Cortex of kidney (tissue), 1 donor: ENCODE measurements at places on chromosomes 12 and 14.

GRCh38 chr14:67237591-67237990, 3.6 kb upstream of the PALS1 start:
- no peak for DNase-seq

GRCh38 chr12:113134071-113134470, 1.5 kb downstream of the RASAL1 start:
- no peak for DNase-seq

- DNase-seq = no peak
These were observed 915.8 kb downstream of the VRK1 start for GRCh38 chr14:97713023-97713422.

DNA sequence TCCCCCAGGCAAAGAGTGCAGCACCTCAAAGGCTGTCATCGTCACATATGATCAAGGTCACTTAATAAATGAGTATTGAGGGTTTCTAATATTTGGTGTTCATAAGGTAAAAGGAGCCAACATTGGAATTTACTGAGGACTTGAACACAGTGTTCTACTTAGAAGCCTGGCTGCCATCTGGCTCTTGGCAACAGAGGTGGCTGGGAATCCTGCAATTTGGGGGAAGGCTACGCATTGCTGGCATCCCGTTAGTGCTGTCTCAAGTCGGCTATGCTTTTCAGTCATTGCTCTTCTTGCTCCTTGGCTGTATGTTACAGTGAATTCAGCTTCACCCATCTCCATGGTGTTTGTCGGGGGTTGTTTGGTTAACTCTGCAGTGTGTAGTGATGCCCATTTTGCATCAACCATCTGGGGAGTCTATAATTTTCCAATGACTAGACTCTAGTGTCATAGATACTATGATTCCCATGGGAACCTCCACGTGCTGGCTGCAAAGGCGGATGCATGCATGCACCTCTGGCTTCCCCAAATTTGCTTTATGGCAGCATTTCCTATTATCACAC, 12.9 kb upstream of the SLC24A4 start:
- no peak for DNase-seq

DNA sequence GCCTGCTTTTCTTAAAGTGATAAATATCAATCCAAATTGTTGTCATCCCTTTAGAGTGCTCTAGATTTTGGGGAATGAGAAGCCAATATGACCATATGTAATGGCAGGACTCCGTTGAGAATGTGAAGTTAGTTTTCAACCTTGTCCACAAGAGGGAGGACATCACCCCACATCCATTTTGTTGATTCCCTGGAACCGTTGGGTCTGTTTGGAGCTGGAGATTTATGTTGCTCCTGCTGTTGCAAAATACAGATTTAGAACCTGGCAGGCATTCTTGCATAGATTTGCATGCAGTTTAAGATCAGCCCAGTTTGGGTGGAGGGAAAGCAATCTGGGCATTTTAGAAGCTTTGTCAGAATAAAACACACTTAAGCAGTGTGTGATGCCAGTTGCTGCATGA, 620.1 kb downstream of the NRXN3 start:
- DNase-seq = no peak

DNA sequence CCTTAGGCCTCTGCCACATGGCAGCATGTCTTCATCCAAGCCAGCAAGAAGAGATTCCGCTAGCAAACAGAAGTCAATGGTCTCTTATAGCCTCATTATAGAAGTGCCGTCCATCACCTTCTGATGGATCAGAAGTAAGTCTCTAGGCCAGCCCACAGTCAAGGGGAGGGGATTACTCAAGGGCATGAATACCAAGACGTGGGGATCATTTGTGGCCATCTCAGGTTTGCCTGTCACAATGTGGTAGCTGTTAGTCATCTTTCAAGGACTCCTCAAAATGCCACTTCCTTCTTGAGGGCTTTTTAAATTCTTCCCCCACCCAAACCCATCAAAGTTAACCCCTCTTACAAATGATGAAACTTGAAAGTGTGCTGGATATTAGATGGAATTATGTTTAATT, 8.1 kb upstream of the ADCY6 start:
- no peak for DNase-seq

GRCh38 chr12:131856366-131857097, 28.3 kb downstream of the MMP17 start:
- DNase-seq = no peak

DNA sequence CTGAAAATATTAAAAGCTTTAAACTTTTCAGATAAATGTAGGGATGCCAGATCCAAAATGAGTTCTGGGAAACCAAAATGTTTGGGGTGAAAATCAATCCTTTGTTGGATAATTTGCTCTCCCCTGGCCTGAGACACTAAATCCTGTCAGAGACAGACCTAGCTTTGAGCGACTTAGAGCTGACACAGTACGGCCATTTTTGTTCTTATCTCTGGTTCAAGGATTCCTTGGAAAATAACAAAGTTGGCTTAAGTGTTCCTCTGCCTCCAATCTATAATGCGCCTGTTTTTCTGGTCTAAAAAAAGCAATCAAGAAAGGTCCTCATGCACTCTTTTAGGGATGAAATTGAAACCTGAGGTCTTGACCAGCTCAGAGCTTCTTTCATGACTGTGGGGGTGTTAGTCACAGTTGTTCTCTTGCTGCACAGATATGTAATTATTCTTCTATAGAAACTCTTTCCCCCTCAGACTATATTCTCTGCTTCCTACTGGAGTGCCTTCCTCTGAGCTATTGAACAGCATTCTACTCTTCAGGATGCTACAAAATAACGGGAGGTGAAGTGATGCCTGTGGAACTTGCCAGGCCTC, 52.3 kb upstream of the EGLN3 start:
- DNase-seq = no peak

- DNase-seq = no peak
These were observed 41.2 kb downstream of the VEZT start for GRCh38 chr12:95258803-95259202.

GRCh38 chr12:55937981-55938380, 7.0 kb downstream of the DGKA start:
- no peak for DNase-seq

DNA sequence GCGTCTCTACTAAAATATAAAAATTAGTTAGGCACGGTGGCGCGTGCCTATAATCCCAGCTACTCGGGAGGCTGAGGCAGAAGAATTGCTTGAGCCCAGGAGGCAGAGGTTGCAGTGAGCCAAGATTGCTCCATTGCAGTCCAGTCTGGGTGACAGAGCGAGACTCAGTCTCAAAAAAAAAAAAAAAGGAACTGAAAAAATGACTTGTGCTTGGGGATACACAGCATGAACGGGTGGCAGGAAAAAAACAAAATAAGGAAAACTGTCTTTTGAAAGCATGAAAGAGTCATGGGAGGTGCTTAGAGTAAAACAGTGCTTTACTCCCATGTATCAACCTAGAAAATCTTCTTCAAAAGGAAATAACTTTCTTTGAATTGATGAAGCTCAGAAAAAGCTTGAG, 80.8 kb downstream of the TMTC1 start:
- DNase-seq = no peak

- DNase-seq = no peak
These were observed 27.7 kb upstream of the TMED10 start for GRCh38 chr14:75204116-75204515.

- DNase-seq = no peak
These were observed 70.9 kb downstream of the MON2 start for GRCh38 chr12:62537551-62537950.

DNA sequence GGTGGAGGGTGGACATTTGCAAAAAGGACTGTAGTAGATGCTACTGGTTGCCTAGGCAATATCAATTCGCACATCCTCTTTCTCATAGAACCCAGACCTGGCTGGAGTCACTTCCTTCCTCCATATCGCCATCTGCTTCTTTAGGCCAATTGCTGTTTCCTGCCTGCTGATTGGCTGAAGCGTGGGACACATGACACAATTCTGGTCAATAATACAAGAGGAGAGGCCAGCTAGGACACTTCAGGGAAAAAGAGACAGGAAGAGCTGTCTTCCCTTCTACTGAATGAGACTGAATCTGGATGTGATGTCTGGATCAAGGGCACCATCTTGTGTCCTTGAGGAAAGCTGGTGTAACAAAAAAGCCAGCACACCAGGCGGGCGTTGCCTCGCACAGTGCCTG, 53.8 kb downstream of the TRPV4 start:
- DNase-seq = no peak

DNA sequence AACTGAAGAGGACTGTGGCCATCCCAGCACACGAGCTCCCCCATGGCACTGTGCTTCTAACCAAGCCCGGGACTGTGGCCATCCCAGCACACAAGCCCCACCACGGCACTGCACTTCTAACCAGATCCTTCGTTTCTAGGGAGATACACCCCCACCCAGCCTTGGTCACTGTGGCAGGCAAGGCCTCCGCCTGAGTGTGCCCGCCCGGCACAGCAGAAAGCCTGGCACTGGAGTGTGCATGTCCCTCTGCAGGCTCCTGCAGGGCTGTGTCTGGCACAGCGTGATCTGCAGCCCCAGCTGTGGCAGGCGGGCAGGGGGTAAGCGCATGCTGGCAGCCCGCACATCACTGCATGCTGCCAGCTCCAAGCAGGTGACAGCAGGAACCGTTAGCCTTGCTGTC, 49.8 kb downstream of the CCDC85C start:
- no peak for DNase-seq

DNA sequence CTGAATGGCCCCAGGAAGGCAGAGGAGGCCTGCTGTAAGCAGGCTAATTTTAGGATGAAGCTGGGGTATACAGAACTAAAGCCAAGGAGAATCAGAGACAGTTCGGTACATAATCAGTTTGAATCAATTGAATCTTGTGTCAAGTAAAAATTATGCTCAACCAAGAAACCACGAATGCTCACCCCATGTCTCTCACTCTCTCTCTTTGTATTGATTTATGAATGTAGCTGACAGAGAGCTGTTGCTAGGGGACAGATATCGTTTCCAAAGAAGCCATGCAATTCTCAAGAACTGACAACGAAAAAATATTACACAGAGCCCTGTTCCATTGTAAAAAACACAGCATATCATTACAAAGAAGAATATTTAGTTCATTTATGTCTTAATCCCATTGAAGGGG, 151.1 kb upstream of the PKP2 start:
- no peak for DNase-seq

DNA sequence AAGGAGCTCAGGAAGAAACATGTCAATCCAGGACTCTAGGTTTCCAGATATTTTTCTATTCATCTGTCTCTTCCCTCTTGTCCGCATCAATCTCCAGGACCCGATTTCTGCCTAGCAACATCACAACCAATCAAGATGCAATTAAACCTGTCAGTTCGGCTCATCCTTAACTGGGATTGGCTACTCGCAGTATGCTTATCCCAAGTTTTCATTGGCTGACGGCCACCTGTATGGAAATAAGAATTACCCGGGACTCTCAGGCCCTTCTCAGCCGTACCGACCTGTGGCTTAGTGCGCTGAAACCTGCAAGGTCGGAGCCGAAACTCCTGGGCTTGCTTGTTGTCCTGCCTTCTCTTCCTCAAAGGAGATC, 20.4 kb upstream of the ATP5MC2 start:
- no peak for DNase-seq

GRCh38 chr12:80756875-80757274, 40.2 kb downstream of the MYF5 start:
- no peak for DNase-seq

DNA sequence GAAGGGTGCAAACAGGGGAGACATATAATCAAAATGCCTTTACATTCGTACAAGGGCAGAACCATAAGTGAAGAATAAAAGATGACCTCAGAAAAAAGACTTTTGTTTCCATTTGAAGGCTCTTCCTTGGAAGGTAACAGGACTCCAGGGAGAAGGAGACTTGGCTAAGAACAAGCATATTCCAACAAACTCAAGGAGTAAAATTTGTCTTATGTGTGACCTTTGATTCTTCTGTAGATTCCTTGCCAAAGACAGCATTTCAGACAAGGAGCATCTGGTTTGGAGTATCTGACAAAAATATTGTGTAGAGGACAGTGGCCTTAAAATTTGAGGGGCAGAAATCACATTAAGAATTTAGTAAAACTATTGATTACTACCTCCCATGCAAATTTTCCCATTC, 991.9 kb downstream of the FLRT2 start:
- DNase-seq = no peak

- DNase-seq = no peak
These were observed 10.0 kb downstream of the LHX5 start for GRCh38 chr12:113461666-113462065.

DNA sequence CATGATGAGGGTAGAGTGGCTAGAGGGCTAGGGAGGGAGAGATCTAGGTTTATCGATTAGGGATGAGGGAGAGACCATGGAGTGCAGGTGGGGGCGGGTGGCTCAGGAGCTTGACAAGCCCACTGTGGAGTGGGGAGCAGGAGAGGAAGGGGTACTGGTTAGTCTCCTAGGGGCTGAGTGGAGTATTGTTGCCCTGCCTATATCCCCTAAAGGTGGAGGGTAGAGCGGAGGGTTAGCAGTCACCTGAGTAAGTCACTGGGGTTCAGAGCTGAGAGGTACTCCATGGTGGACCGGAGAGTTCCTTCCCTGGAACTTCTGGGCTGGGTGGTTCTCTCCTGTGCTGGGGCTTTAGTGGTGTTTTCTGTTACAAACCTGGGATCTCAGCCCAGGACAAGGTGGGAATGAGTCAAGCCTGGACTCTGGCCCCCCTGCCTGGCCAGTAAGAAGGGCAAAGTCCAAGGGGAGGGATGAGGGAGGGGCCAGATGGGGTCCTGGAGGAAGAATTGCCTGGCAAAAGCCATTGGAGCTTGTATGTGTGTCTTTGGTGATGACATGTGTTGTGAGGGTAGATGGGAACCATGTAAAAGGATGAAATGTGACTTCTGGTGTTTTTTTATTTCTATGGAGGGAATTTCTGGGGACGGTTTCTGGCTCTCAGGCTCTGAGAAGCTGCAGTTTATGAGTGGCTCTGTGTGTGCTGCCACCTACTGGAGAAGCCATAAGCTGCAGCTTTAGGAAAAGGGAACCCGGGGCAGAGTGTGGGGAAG, at the start of gene CIDEB:
Gene CIDEB, minus strand, starts transcription at position 403 of the 767 bp plus-strand sequence. Its CDS starts 119 bp downstream, at position 284.
- DNase-seq = no peak

GRCh38 chr14:77508249-77508648, 9.6 kb upstream of the ISM2 start:
- no peak for DNase-seq

DNA sequence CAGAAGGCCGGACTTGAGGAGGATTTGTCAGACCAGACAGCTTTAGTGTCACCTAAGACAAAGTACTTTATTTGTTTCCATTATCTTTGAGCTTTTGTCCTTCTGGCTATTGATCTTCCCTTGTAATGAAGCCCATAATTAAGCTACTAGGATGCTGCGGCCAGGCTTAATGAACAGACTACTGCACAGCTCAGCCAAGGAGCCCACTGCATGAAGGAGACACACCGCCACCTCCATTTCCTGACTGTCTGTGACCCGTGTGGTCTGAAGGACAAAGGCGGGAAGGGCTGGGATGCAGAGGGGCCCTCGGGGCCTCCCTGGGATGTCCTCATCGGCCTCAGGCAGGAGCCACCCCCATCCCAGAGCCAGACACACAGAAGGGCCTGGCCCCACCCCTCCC, 31.0 kb upstream of the GALNT9 start:
- DNase-seq = no peak

DNA sequence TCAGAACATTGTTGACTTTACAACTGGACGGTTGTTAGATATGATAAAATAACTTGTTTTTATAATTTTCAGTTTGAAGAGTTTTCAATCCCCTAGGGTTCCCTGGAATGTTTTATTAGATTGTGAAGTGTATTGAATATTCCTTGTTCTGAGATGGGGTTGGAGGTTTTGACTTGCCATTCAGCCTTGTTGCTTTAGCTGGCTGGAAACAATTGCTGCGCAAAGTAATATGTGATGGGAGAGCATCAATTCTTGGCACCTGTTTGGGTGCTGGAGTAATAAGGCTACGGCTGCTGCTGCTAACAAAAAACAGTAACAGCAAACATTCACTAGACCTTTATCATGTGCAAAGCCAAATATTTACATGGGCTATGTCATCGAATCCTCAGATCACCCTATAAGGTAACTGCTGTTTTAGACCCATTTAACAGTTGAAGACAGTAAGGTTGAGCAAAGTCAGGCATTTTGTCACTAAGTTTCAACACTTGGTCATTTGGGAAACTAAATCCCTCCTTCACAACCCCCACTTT, 241.0 kb upstream of the TBX3 start:
- no peak for DNase-seq
